ENCODE measurements at places on chromosomes 2 and 18. TPM values are rescaled to one million over a fixed set of nuclear protein-coding genes. Genes with fewer than 3 reads are reported as not detected.

The SCG2 gene
- not detected for total RNA-seq

The HNMT gene
- total RNA-seq: not detected

The AOX1 gene
- total RNA-seq: 0.32 TPM

The CRYGD gene
- not detected for total RNA-seq

The DNAJC5G gene
- total RNA-seq: not detected

The MOCOS gene
- 0.17 TPM for total RNA-seq

The AQP12A gene
- not detected for total RNA-seq

The FLACC1 gene
- 2.4 TPM for total RNA-seq

The ADRA2B gene
- total RNA-seq: 0.07 TPM

The COL6A3 gene
- 1.4 TPM for total RNA-seq

The GDF7 gene
- total RNA-seq: not detected
